Suprapubic skin (tissue), 4 donors: ENCODE measurements at places on chromosomes 4 and X. TPM values are rescaled to one million over a fixed set of nuclear protein-coding genes. Genes with fewer than 3 reads are reported as not detected.

GRCh38 chr4:174204164-174204831, 79.2 kb downstream of the FBXO8 start:
- no peaks in the 10 kb centered on the region for H3K4me1 ChIP-seq
- DNase-seq, result no peak
- no peak overlapping the region for H3K4me3 ChIP-seq
- H3K27me3 ChIP-seq, result peaks cover 59% of the 10 kb centered on the region
- no peak overlapping the region for H3K27ac ChIP-seq
- H3K36me3 ChIP-seq, result no peaks in the 10 kb centered on the region

DNA sequence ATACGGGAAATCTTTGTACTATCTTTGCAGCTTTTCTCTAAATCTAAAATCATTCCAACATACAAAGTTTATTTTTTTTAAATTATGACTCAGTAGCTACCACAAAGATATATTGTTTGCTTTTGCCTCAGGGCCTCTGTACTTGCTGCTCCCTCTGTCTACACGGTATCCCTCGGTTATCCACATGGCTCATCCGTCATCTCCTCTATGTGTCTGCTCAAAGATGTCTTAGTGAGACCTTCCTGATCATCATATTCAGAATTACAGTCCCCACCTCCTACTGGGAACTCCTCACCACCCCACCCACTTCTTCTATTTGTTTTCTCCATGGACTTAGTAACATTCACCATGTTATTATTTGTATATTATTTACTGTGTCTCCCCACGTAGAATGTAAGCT, 107.8 kb downstream of the PARM1 start:
- H3K4me3 ChIP-seq, result no peak overlapping the region
- H3K4me1 ChIP-seq, result no peaks in the 10 kb centered on the region
- H3K36me3 ChIP-seq, result no peaks in the 10 kb centered on the region
- no peak overlapping the region for H3K27ac ChIP-seq
- H3K27me3 ChIP-seq, result no peaks in the 10 kb centered on the region

DNA sequence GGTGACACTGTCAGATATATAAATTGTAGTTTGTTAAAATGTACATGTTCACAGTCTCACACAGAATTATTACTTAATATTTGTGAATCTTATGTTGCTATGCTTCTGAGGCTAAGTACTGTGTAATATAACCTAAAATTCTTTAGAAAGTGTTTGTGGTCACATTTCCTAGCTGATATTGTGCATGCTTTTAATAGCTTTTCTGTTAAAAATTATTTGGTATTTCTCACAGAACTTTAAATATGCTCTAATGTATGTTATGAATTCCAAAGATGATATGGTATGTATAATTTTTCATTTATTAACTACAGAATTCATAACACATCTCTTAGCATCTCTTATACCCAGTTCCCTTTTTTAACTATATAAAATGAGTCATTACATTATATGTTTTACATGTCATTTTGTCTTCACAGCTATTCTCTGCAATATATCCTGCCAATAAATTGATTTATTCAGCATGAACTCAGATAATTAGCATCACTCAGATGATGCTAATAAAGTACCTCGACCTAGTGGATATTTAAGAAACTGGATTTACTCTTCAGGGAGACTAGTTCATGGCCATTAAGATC, 9.3 kb downstream of the PTPN13 start:
- H3K4me3 ChIP-seq, result no peak overlapping the region
- DNase-seq, result no peak
- no peak overlapping the region for H3K27ac ChIP-seq
- H3K4me1 ChIP-seq, result peaks cover 11% of the 10 kb centered on the region

DNA sequence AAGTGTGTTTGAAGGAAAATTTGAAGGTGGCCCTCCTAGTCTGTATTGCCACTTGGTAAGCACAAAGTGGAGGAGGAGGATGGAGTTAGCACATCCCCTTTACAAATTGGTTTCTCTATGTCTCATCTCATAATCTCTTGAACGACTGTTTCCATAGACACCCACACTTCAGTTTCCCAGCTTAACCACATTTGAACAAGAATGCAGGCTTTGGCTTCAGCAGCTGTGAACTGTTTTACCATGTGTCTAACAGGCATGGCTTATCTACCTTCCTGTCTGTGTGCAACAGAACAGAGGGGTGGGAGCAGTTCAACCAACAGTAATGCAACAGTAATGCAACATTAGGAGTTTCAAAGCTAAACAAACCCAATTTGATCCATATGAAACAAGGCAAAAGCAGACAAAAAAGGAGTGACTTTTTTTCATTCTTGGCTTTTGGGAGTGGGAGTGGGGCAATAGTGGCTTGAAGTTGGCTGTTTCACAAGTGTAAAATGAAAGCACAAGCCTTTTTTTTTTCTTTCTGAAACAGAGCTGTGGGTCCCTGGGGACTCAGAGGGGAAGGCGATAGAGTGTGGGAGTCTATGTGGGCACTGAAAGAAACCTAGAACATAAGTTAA, 108.0 kb downstream of the ITM2A start:
- no peak overlapping the region for H3K27ac ChIP-seq
- H3K36me3 ChIP-seq, result no peaks in the 10 kb centered on the region
- DNase-seq, result no peak
- no peaks in the 10 kb centered on the region for H3K27me3 ChIP-seq

DNA sequence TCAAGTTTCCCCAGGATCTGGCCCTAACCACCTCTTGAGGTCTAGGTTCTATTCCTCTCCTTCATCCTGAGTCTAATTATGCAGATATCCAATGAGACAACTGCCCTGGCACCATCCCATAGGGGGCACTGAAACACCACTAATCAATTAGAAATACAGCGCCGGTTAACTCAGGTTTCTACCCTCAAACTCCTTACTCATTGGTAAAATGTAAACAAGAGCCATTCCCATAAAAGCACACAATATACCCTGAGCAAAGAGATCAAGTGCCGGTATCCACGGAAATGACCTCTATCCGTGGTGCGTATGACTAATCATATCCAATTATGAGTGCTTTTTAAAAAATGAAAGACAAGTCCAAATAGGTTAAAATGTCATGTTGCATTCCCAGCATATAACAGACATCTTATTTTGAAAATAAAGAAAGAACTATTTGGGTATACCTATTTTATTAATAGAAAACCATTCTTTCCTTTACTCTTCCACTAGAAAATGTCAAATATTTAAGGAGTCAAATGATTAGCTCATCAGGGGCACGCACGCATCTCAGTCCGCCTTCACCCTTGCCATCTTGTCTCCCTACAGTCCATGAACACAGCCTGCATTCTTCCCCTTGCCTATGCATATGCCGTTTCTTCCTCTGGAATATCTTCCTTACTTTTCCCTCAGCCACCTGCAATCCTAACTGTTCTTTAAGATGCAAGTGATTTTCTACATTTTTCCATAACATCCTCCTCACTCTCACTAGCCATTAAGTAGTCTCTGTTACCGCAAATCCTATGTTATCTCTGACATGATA, 141.1 kb downstream of the MAML3 start:
- no peak overlapping the region for H3K27ac ChIP-seq
- H3K36me3 ChIP-seq, result no peaks in the 10 kb centered on the region
- no peak overlapping the region for H3K4me3 ChIP-seq
- no peaks in the 10 kb centered on the region for H3K4me1 ChIP-seq
- DNase-seq, result no peak

- no peak overlapping the region for H3K4me3 ChIP-seq
- DNase-seq, result peak; percentile 84
- H3K27ac ChIP-seq, result peak overlapping the region; percentile 24
- no peaks in the 10 kb centered on the region for H3K36me3 ChIP-seq
Observed at GRCh38 chrX:19682712-19683331, 167.5 kb upstream of the MAP3K15 start.

DNA sequence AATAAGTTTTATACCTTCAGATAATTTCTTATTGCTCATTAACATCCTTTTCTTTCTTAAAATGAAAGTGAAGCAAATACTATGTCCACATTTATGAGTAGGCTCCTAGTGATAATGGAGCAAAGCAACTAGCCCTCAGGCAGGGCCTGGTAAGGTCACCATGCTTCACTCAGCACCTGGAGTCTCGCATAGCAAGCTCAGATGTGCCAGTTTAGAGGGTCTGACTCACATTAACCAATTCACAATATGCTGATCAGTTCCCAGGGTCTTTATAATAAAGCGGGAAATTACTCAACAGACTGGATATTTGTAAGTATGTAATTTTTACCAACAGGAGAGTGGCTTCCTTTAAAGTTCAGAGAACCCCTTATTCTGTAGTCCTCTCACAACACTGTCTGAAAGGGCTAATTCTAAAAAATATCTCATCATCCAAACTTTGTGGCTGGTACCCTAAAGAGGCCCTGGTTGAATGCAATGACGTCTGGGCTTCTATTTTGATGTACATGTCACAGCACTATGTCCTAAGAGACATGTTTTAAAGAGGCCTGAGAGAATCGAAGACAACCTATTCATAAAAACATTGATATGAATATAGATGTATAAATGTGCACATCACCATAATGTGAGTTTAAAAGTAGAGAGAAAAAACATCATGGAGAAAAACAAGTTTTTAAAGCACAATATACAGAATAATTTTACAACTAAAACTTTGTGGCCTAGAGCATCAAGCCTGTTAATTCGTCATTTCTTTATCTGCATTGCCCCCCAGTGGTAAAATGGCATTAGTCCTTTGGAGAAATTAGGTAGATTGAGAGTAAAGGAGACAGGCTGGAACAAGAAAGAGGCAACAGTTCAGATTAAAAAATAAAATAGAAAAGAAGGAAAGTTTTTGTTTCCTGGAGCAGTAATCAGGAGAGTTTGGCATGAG, 44.3 kb downstream of the IL21 start:
- H3K36me3 ChIP-seq, result no peaks in the 10 kb centered on the region
- no peak for DNase-seq
- no peaks in the 10 kb centered on the region for H3K4me1 ChIP-seq
- H3K27ac ChIP-seq, result no peak overlapping the region
- H3K4me3 ChIP-seq, result no peak overlapping the region
- no peaks in the 10 kb centered on the region for H3K27me3 ChIP-seq

- no peak overlapping the region for H3K27ac ChIP-seq
- no peaks in the 10 kb centered on the region for H3K27me3 ChIP-seq
- no peak for DNase-seq
- no peaks in the 10 kb centered on the region for H3K36me3 ChIP-seq
Observed at GRCh38 chr4:37002625-37003024, 241.9 kb upstream of the NWD2 start.

DNA sequence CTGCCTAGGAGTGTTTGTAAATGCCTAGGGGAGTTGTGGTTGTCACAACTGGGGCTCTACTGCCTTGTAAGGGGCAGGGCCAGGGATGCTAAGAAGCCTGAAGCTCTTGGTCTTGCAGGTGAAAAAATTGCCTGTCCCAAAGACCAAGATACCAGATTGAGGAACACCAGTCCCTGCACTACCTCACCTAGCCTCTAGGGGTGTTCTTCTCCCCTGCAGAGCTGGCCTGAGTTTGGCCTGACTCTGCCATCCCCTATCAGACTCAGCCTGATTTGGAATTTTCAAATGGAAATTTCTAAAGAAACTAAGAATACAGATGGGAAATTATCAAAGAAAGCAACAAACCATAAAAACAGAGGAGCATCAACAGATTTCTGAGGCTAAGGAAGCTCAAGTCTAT, 90.4 kb downstream of the ZC4H2 start:
- DNase-seq, result no peak
- no peak overlapping the region for H3K4me3 ChIP-seq
- no peak overlapping the region for H3K27ac ChIP-seq
- H3K36me3 ChIP-seq, result no peaks in the 10 kb centered on the region
- H3K4me1 ChIP-seq, result no peaks in the 10 kb centered on the region

GRCh38 chr4:67048530-67048929, 496.8 kb downstream of the CENPC start:
- no peaks in the 10 kb centered on the region for H3K36me3 ChIP-seq
- no peak overlapping the region for H3K4me3 ChIP-seq
- no peak for DNase-seq

DNA sequence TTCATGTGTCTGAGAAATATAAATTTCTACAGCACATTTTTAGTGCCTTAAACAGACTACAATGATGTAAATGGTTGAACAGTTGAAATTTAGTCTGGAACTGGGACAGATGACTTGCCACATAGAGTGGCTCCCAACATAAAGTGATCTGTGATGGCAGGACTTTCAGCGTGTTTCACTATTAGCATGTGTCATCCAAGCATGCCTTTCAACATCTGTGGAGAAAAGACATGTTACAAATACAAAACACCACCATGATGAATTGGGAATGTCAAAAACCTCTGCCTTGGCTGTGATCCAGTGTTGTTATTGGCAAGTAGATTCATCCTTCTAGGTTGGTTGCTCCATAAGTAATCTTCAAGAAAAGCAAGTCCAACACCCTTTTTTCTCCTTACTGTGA, 348.7 kb downstream of the MAPK10 start:
- DNase-seq, result no peak
- no peaks in the 10 kb centered on the region for H3K36me3 ChIP-seq
- H3K4me3 ChIP-seq, result no peak overlapping the region

- H3K4me1 ChIP-seq, result no peaks in the 10 kb centered on the region
- DNase-seq, result no peak
- no peaks in the 10 kb centered on the region for H3K36me3 ChIP-seq
- H3K4me3 ChIP-seq, result no peak overlapping the region
- H3K27ac ChIP-seq, result no peak overlapping the region
Observed at GRCh38 chrX:112628288-112628687, 51.5 kb downstream of the LHFPL1 start.

GRCh38 chr4:95505151-95505550, 43.6 kb downstream of the UNC5C start:
- H3K36me3 ChIP-seq, result no peaks in the 10 kb centered on the region

DNA sequence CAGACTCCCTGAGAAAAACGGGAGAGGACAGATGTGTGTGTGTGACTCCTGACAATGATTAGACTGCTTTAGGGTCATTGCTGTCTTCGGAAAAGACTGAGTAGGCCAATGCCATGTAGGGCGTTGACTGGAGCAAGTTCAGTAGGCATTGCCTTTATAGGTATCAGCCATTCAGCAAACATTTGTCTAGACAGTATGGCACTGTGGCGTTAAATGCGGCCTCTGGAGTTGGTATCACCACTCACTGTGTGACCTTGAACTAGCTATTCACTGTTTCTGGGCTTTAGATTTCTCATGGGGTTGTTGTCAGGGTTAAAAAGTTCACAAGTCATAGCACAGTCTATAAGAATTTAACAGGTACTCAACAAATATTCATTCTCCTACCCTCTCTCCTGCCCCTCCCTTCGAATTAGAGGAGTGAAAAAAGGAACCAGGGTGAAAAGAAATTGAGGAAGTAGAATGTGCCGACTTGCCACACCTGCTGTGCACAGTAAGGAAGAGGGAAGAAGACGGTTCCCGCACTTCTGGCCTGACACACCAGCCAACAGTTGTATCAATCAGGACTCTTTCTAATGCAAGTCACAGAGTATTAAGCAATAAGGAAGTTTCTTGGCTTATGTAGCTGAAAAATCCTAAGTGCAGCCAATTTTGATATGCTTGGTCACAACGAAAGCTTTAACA, 83.2 kb upstream of the PLAC8 start:
- DNase-seq, result no peak
- no peaks in the 10 kb centered on the region for H3K4me1 ChIP-seq
- no peak overlapping the region for H3K27ac ChIP-seq
- H3K4me3 ChIP-seq, result no peak overlapping the region
- no peaks in the 10 kb centered on the region for H3K36me3 ChIP-seq

The CXCL11 gene
- total RNA-seq, result not detected

The UGT2A1 gene
- not detected for total RNA-seq

The F9 gene
- total RNA-seq, result not detected

The NEUROG2 gene
- not detected for total RNA-seq

The PHOX2B gene
- total RNA-seq, result not detected

The IL15 gene
- 2.1 TPM for total RNA-seq

The CXXC4 gene
- 0.76 TPM for total RNA-seq
